ENCODE measurements at places on chromosomes 11 and 22. TPM values are rescaled to one million over a fixed set of nuclear protein-coding genes. Genes with fewer than 3 reads are reported as not detected.
A peak's percentile ranks its signal among the peaks of the same experiment; 100 is the strongest.

Gene BEST1
- 0.30 TPM for total RNA-seq

DNA sequence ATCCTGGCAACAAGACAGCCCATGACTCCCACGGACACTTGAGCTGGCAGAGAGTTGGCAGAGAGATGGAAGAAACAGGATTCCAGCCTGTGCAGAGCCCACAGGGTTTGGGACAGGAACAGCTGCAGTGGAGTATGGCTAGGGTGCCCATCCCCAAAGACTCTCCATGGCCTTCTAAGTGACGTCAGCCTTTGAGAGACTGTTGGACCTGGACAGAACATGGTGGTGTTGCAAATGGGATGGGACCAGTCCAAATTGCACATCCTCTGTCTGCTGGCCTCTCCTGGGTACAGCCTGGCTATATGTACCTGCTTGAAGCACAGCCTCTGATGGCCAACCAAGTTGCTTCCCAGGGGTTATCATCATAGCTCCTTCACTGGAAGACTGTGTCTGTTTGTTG, 34.5 kb downstream of the NOX4 start:
- H3K4me1 ChIP-seq, result no peaks in the 10 kb centered on the region
- no peaks in the 10 kb centered on the region for H3K36me3 ChIP-seq
- H3K4me3 ChIP-seq, result no peak overlapping the region
- DNase-seq, result no peak

GRCh38 chr22:38104084-38104483, 6.4 kb downstream of the BAIAP2L2 start:
- H3K4me3 ChIP-seq, result no peak overlapping the region
- H3K27ac ChIP-seq, result no peak overlapping the region
- no peaks in the 10 kb centered on the region for H3K27me3 ChIP-seq
- peaks cover 17% of the 10 kb centered on the region for H3K4me1 ChIP-seq

Gene KRTAP5-2
- not detected for total RNA-seq

- H3K4me3 ChIP-seq, result no peak overlapping the region
- no peak for DNase-seq
- no peak overlapping the region for H3K27ac ChIP-seq
- H3K4me1 ChIP-seq, result peaks cover 41% of the 10 kb centered on the region
- no peaks in the 10 kb centered on the region for H3K27me3 ChIP-seq
Measured at GRCh38 chr22:25082096-25082495, 117.6 kb upstream of the CRYBB3 start.

DNA sequence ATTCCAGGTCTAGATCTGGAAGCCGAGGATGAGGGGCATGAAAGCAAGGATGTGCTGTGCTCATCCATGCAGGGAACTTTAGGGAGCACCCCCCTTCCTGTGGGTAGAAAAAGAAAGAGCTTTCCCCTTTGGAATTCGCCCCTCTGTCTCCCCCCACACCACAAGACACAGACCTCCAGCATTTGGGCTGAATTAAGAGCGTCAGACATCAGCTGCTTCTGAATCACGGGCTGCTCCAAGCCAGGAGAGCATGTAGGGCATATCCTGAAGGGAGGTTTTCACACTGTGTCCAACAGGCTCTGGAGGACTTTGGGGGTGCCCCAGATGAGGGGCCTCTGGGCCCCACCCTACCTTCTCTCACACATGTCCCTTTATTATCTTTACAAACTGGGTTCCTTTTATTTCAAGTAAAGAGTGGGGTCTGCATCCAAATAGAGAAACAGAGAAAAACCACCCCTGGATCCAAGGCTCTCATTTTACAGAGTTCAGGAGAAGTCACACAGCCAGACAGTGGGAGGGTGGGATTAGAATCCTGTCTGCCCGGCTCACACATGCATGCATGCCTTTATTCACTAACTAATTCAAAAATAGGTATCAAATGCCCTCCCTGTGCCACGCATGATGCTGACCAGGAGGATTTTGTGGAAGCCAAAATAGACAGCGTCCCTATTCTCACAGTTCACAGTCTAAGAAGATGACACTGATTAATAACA, 52.8 kb downstream of the LRRC32 start:
- H3K27me3 ChIP-seq, result peaks cover 7% of the 10 kb centered on the region
- H3K4me3 ChIP-seq, result no peak overlapping the region
- no peaks in the 10 kb centered on the region for H3K4me1 ChIP-seq
- no peaks in the 10 kb centered on the region for H3K36me3 ChIP-seq
- no peak for DNase-seq

GRCh38 chr11:5604896-5605295, 8.5 kb downstream of the TRIM6 start:
- peaks cover 4% of the 10 kb centered on the region for H3K36me3 ChIP-seq
- no peak overlapping the region for H3K27ac ChIP-seq
- H3K27me3 ChIP-seq, result no peaks in the 10 kb centered on the region
- DNase-seq, result no peak
- no peak overlapping the region for H3K4me3 ChIP-seq
- H3K4me1 ChIP-seq, result no peaks in the 10 kb centered on the region

DNA sequence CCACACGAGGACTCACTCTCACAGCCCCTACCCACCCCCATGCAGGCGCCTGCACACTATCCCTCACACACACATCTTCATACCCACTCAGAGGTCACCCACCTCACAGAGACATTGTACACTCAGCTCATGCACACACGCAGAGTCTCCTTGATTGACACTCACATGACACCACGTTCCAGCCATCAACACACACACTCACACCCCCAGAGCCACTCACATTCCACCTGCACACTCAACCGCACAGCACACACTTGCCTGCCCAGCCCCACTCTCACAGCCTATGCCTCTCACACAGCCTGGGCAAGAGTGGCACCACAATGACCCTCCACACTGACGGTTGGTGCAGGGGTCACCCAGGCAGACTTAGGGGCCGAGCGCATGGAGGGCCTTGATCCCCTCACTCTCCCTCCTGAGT, 2.2 kb downstream of the SPI1 start:
- H3K4me3 ChIP-seq, result no peak overlapping the region
- no peak for DNase-seq

GRCh38 chr11:67278939-67279588, 10.0 kb upstream of the ANKRD13D start:
- peak overlapping the region; percentile 35 for H3K4me3 ChIP-seq
- H3K4me1 ChIP-seq, result peaks cover 38% of the 10 kb centered on the region
- peak overlapping the region; percentile 97 for H3K27ac ChIP-seq
